K562 (cell line): ENCODE measurements at places on chromosomes 2 and 18. TPM values are rescaled to one million over a fixed set of nuclear protein-coding genes. Genes with fewer than 3 reads are reported as not detected.

The RAX gene
- not detected in 2 replicates for total RNA-seq

The SERPINB12 gene
- total RNA-seq: not detected in 2 replicates

The NDC80 gene
- 57.0 and 65.2 TPM in 2 replicates for total RNA-seq

The SERPINB13 gene
- total RNA-seq: not detected in 2 replicates

The CD8B2 gene
- not detected in 2 replicates for total RNA-seq

The RAPGEF4 gene
- total RNA-seq: 0.33 TPM in 1 of 2 replicates, not detected in the other

The CRYGD gene
- not detected in 2 replicates for total RNA-seq

The FKBP1B gene
- 1.6 and 2.4 TPM in 2 replicates for total RNA-seq

The TMEM200C gene
- total RNA-seq: 0.04 TPM in 1 of 2 replicates, not detected in the other

The EPHA4 gene
- 0.09 TPM in 2 replicates for total RNA-seq

The CROCC2 gene
- not detected in 2 replicates for total RNA-seq

The MCEE gene
- total RNA-seq: 17.8 and 19.1 TPM in 2 replicates

The GALNT3 gene
- total RNA-seq: 0.13 and 0.29 TPM in 2 replicates

The CSRNP3 gene
- total RNA-seq: 0.04 TPM in 1 of 2 replicates, not detected in the other

GRCh38 chr2:19474128-19474527, 115.7 kb upstream of the OSR1 start:
- DNase-seq: no peak

DNA sequence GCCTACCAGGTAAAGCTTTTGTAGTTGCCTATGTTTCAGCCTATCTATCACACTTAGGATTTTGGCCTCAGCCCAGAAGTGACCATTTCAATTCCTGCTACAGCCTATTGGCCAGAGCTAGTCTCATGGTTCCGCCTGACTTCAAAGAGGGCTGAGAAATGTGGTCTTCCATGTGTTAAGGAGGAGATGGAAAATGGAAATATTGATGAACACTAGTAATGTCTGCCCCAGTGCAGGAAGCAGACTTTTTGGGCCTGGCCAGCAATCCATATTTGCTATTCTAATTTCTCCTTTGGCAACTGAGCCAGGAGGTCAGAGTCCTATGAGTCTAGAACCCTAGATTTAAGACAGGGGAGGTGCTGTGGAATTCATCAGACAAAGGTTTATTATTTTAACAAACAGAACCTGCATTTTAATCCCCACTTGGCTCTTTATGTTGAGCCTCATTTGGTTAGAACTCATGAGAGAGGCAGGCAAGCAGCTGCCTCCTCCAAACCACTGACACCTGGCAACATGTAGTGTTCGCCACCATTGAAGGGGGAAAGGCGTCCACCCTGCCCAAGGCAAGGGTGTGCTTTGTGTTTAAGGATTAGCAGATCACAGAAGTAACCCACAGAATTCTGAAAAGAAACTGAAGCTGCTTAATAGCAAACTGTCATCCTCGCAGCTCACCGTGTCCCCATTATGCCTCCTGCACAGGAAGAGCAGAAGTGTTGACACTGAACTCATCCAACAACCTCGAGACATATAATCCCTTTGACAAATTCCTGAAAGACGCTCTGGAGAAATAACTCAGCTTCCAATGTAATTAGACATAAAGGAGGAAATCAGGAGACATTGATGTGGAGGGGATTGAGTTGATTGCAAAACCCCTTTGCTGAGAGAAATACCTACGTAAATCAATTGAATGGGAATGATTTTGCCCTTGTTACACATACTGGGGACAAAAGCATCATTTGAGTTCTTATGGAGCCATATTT, 47.7 kb upstream of the SCG2 start:
- no peak for DNase-seq

DNA sequence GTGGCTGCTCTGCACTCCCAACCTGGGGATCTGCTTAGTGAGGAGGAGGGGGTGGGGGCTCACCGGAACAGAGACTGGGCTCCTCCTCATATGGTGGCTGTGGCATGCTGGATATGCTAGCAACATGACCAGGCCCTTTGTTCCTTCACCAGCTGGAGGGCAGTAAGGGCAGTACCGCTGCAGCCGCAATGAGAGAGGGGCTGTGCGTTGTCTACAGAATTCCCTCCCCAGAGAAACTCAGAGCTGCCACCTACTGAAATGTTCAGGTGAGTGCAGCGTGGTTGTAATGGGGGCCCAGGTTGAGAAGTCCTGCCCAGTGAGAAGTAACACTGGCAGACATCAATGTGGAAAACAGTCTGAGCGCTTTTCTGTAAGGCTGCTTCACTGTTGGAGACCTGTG, 1211.9 kb upstream of the NXPH2 start:
- DNase-seq: peak; percentile 3

DNA sequence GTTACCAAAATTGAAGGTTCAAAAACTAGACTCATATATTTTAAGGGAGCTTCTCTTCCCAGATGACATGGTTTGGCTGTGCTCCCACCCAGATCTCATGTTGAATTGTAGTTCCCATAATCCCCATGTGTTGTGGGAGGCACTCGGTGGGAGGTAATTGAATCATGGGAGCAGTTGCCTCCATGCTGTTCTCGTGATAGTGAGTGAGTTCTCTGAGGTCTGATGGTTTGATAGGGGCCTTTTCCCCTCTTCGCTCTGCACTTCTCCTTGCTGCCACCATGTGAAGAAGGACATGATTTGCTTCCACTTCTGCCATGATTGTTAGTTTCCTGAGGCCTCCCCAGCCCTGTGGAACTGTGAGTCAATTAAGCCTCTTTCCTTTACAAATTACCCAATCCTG, 140.1 kb downstream of the MAIP1 start:
- no peak for DNase-seq

DNA sequence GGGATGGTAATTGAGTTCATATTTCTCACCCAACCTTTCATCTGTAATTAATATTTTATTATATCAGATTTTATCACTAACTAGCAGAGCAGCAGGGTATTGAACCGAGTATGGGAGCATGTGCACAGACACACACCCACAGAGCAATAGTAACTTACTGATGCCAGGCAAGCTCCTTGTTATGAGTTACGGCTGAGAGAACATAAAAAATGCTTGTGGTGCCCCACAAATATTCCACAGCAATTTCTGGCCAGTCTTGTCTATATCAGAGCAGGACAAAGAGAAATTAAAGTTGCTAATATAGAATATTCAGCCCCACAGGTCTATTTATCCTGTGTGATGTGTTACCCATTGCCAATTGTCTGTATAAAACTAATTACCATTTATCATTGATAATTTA, 501.8 kb upstream of the RAB12 start:
- DNase-seq: no peak

- DNase-seq: no peak
Observed at GRCh38 chr2:239044336-239044735, 196.5 kb downstream of the TWIST2 start.

DNA sequence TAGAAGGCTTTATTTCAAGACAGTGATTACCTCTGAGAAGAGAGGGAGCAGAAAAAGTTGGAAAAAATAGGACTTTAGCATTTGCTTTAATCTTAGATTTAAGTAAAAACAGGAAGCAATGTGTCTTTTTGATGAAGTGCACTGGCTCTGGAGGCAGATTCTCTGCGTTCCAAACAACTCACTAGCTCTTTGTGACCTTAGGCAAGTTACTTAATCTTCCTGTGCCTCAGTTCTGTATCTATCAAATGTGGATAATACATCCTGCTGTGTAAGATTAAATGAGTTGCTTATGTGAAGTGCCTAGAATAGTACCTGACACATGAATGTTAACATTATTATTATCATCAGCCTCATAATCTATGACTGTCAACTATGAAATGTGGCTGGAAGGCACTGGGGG, 42.3 kb downstream of the RPRD1A start:
- no peak for DNase-seq

DNA sequence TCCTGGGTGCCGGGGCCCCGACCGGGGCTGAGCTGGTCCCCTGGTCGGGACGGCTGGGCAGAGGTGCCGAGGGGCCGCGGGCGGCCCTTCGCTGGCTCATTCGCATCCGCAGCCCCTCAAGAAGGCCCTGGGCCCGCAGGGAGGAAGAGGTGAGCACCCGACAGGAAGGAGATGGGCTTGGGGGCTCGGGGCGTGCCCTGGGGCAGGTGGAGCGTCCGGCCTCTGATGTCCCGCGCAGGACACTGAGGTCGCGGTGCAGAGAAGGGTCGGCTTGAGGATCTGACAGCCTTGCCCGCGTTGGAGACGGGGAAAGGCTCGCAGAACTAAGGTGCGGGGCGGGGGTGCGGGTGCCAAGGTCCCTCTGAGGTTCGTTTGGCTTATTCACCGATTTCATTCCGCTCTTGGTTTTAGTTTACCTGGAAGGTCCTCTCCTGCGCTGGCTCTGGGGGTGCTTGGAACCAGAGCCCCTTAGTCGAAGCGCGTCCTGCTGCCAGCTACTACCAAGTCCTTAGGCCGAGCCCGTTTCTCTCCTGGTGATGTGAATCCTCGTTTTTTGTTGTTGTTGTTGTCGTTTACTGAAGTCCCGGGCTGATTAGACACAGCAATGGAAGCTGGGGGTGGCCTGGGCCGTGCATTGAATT, 18.9 kb upstream of the CD8A start:
- DNase-seq: no peak

DNA sequence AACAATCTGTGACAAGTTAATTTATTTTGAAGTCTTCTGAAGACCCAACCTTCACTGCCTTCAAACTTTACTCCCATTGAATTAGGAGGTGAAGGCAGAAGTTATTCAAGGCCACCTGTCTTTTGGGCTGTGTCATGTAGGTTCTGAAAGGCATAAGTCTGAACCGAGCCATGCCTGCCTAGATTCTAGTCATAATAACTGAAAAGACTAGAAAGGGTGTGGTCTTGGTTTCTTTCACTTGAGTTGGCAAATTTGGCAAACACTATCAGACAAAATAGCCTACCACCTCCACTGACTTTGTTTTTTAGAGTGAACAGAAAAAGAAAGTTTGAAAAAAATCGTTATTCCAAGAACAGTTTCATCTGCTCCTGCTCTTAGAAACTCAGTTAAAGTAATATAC, 38.4 kb downstream of the PPM1B start:
- no peak for DNase-seq

DNA sequence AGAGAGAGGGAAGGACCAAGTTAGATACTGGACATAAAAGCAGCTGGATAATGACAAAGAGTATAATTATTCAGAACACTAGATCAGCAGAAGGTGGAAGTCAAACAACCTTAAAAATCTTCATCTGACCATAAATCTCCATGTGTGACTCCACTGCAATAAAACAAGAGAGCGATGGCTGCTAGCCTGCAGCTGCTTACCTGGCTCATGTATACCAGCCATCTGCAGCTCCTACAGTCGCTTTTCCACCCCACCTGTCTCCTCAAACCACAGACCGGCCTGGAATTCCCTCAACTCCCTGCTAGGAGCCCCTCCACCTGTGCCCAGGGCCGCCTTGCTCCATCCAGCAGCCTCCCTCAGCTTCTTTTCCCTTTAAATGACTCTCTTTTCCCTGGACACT, 64.5 kb downstream of the SLC4A5 start:
- DNase-seq: no peak

DNA sequence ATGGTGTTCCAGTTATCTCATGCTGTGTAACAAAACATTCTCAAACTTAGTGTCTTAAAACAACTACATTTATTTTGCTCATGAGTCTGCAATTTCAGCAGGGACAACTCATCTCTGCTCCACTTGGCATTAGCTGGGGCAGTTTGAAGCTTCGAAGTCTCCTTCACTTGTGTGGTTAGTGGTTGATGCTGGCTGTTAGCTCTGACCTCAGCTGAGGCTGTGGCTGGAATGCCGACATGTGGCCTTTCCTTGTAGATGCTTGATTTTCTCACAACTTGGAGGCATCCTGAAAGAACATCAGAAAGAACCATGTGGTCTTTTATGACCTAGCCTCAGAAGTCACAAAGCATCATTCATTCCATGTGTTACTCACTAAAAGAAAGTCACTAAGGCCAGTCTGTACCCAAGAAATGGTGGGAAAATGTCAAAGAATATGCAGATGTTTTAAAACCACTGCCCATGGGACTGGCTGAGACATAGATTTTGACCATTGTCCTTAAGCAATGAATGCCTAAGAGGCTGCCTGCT, 3.8 kb upstream of the TMSB10 start:
- no peak for DNase-seq

- peak; percentile 26 for DNase-seq
Observed at GRCh38 chr2:6791682-6792081, 74.0 kb downstream of the CMPK2 start.

GRCh38 chr2:239106314-239106908, 258.5 kb downstream of the TWIST2 start:
- peak; percentile 34 for DNase-seq

DNA sequence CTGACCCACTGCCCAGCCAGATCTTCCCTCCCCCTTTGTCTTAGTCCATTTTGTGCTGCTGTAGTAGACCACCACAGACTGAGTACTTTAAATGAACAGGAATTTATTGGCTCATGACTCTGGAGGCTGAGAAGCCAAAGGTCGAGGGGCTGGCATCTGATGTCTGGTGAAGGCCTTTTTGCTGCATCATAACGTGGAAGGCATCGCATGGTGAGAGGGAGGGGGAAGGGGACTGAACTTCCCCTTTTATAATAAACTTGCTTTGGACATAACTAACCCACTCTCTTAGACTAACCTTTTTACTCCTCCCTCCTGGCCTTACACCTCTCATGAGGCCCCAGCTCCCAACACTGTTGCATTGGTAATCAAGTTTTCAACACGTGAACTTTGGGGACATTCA, 83.8 kb downstream of the MAP4K4 start:
- no peak for DNase-seq

- no peak for DNase-seq
Observed at GRCh38 chr18:46759890-46760289, 3.0 kb upstream of the ST8SIA5 start.
